Astrocyte (in vitro differentiated cells and primary cell): ENCODE measurements at places on chromosomes 5 and 9.

- DNase-seq: no peak
Observed at GRCh38 chr9:125850763-125851162, 103.6 kb downstream of the PBX3 start.

DNA sequence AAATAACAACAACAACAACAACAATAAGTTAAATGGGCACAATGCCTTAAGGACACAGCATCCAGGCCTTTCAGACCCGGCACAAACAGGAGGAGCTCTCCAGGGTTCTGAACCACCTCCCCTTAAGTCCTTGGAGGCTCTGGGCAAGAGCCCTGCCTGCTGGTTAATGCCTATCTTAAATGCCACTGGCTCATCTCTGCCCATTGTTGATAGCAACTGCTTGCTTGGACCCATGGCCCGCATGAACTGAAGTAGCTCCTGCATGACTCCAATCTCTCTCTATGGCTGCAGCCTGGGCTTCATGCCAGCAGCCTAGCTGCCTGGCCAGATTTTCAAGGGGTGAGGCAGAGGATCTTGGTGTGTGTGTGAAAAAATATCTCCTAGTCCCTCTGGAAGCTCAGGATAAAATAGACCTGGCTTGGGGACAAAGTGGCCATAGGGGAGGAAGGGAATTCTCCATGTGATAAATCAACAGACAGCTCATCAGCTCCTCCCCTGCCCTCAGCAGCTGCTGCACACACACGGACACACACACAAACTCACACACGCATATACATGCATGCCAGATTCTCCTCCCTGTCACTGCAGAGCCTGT is 27.4 kb downstream of the FAM219A start:
- DNase-seq: peak; percentile 67

GRCh38 chr9:111051400-111051799 is 13.1 kb upstream of the LPAR1 start:
- no peak for DNase-seq

DNA sequence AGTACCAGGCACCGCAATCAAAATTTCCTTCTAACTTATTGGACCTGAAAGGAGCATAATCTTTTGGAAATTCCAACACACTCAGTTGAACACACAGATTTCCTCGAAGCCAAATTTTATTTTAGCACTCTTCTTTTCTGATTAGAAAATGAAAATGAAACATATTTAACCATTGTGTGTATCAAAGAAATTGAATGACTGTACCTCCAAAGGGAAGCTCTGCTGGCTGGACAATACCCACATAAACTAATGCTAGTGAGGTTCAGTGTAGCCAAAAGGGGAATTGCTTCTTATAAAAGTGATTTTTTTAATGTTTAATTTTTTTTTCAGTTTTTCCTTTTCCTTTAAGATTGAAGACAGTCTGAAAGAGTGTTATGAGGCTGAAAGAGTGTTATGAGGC is 239.6 kb upstream of the NREP start:
- DNase-seq: no peak

DNA sequence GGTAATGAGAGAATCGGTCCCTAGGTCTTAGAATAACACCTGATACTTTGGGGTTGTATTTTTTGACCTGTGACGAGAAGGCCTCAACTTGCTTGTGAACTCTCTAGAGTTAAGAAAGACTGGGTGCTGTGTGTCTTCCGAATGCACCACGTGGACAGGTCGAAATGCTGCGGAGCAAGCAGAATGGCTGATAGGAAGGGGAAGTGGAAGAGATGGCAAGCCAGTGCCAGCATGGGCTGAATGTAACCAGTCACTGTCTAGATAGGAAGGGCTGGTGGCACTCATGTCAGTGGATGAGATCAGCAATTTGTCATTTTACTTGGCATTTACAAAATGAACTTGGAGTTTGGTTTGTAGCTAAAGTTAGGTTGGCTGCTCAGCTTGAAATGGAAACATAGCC is 5.6 kb downstream of the OTULINL start:
- no peak for DNase-seq

DNA sequence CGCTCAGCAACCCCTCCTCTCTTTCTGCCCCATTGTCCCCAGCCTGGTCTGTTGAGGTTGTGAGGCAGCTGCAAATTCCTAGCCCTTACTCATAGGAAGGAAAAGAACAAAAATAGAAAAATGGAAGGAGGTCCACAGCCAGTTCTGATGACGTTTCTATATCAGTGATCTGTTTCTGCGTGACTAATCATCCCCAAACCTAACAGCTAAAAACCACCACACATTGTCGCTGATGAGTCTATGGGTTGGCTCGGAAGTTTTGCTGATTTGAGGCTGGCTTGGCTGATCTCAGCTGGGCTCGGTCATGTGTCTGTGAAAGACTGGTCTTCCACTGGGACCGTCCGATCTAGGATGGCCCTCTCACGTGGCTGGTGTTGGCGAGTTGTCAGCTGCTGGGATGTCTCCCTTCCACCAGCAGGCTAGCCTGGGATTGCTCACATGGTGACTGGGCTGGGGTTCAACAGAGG is 200.6 kb upstream of the ZNF618 start:
- peak; percentile 99 for DNase-seq
